Kidney epithelial cell (primary cell): ENCODE measurements at places on chromosomes 7 and 10. TPM values are rescaled to one million over a fixed set of nuclear protein-coding genes. Genes with fewer than 3 reads are reported as not detected.

- no peak for DNase-seq
These were observed 212.1 kb downstream of the GFRA1 start for GRCh38 chr10:116060864-116061263.

Gene CALCR
- not detected in 2 replicates for total RNA-seq

DNA sequence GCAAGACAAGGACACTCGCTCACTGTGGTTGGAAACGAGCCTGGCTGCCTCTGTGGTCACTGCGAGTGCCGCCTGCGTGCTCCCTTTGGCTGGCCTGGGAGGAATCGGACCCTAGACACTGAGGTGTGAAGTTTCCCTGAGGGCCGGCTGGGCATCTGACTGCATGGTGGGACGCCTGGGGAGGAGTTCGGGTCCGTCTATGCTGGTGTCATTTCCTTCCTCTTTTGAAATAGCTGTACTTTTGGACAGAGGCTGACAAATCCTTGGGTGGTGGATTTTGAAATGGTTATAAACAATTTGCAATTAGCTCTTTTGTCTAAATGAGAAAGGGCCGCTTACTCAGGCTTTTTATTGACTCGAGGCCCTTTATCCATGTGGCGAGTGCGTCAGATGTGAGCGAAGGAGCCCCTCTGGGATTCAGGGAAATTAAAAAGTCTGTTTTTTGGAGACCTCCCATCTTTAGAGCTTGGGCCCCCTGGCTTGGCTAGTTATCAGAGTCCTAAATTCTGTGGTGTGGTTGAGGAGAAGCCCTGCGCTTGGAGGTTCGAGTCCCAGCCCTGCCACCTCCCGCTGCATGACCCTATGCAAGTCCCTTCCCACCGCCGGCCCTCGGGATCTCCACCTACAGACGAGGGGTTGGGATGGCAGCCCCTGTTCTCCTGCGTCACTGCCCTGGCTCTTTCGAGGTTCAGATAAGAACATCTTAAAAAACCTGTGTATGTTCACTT, 147.1 kb downstream of the RGS10 start:
- DNase-seq = no peak

DNA sequence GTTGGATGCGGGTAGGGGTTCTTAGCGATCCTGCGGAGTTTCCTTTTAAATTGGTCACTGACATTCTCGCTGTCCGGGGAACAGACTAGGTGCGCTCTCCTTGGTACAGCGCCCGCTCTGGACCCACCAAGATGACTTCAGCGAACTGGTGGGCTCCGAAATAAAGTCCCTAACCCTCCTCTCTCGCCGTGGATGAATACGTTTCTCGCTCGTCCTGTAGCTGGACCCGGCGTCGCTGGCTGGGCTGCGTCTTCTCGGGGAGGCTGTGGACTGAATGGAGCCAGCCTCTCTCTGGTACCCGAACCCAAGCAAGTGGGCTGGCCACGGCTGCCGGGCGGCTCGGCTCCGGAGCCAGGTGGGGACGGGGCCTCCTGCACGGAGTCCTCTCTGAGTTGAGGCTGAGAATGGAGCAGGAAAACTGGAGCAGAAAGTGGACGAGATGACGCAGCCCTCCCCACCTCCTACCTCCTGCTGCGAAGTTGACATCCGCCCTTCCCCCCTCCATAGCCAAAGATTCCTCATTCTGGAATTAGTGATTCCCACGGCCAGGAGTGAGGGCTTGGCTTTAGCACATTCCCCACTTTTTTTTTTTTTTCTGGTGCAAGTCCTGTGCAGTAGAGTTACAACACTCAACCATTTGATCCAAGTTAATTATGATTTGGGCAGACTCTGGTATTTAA, 1.5 kb downstream of the UNC5B start:
- no peak for DNase-seq

Gene ADAMTS14
- 1.3 and 1.6 TPM in 2 replicates for total RNA-seq

Gene PAPOLB
- 0.13 and 0.14 TPM in 2 replicates for total RNA-seq

DNA sequence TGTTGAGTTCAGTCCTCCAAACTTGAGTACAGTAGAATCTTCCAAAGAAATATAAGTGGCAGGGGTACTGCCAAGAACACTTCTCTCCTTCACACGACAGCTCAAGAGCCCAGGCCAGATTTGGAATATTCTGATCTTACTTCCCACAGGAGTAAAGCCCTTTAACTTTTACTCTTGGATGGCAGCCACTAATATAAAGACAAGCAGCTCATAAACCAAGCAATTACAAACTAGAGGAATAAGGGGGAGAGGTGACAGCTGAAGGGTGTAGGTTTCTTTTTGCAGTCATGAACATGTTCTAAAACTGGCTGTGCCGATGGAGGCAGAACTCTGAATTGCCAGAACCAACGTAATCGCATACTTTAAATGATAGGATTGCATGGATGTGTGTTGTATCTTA, 74.8 kb downstream of the SVIL start:
- no peak for DNase-seq

DNA sequence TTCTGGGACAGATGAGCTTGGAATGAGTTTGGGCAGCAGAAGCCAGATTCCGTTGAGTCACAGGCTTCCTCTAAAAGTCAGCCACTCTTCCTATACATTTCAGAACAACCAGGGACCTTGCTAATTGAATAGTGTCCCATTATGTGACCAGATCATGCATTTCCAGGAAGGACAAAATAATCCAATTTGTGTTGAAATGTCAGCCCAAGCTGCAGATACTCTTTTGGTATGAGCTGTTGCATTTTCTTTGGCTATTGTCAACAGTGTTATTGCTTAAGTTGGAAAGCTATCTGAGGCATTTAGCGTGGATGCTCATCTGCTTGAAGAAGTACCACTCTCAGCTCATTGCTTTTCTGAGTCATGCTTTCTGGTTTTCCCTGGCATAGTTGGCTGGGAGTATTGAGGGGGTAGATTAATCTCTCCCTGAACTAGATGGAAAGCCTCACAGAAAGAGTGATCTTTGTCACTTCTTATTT, 223.7 kb upstream of the HABP2 start:
- peak; percentile 32 for DNase-seq

GRCh38 chr7:141737118-141737835, 881 bp upstream of the SSBP1 start:
- no peak for DNase-seq

- no peak for DNase-seq
These were observed 38.1 kb upstream of the SEPTIN7 start for GRCh38 chr7:35762781-35763180.

Gene ZPBP
- total RNA-seq = 0.13 TPM in 1 of 2 replicates, not detected in the other

- DNase-seq = peak; percentile 87
These were observed 31.5 kb upstream of the SMNDC1 start for GRCh38 chr10:110336111-110336721.

Gene CALY
- 0.96 TPM in 1 of 2 replicates, not detected in the other for total RNA-seq

GRCh38 chr7:35735396-35735795, 40.5 kb upstream of the HERPUD2 start:
- no peak for DNase-seq

Gene ANKRD30A
- not detected in 2 replicates for total RNA-seq

DNA sequence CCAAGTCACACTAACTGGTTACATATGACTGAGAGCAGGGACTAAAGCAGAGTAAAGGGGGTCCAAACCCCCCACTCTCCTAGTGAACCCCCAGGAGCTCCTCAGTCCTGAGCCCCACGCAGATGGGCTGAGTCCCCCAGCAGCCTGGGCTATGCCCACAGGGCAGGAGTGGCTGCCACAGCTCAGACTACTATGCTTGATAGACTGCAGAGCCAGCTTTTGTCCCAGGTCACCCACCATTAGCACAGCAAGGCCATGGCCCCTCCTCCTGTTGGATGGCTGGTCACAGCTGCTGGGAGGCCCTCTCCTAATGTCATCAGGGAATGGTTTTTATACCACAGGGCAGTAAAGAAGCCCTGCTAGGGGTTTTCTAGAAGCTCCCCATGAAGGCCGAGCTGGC, 46.3 kb upstream of the FGFR2 start:
- no peak for DNase-seq

Gene TACR2
- total RNA-seq = 0.27 TPM in 1 of 2 replicates, not detected in the other

DNA sequence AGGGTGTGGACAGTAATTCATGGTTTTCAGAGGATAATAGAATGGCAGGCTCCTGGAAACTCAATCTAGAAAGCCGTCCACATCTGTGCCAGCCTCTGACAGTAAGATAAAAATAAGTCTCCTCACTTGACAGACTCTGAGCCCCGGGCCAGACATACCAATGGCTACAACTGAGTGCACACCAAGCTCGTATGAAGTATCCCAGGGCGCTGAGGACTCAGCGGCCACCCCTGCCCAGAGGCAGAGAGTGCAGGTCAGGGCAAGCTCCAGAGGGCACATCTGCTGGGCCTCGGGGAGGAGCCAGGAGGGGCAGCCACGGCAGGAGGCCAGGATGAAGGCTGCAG, 262.8 kb upstream of the TCERG1L start:
- DNase-seq = no peak

Gene TAS2R5
- 0.46 and 3.7 TPM in 2 replicates for total RNA-seq

DNA sequence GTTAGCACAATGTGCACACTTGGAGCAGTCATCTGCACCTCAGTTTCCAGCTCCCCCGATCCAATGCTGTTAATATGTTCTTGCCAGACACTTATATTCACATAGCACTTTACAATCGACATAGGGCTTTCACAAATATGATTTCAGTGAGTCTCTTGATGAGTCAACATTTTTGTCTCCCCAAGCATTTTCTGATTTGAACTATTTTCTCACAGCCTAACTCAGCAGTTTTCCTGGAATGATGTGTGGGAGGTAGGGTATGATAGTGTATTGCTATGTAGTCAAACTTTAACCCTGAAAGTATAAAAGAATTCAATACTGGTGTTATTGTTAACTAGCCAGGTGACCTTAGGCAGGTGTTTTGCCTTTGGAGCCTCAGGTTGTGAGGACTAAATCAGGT, 82.5 kb upstream of the LRGUK start:
- no peak for DNase-seq

DNA sequence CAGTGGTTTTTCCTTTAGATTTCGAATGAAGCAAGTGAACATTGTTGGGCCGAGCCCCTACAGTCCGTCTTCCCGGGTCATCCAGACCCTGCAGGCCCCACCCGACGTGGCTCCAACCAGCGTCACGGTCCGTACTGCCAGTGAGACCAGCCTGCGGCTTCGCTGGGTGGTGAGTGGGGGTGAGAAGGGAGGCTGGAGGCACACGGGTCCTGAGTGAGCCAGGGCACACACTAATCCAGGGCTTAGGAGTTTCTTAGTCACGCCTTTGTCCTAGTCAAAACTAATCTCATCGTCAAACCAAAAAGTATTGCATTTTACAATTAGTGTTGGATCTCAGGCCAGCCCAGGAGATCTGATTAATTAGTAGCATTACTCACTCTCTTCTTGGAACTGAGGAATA, 568.8 kb upstream of the FOXK1 start:
- no peak for DNase-seq

GRCh38 chr7:81560708-81561107, 209.1 kb downstream of the HGF start:
- no peak for DNase-seq

Gene LBX1
- total RNA-seq = not detected in 2 replicates

- DNase-seq = no peak
These were observed 5.1 kb downstream of the RASGEF1A start for GRCh38 chr10:43261578-43262396.

Gene HOXA7
- 28.8 and 34.2 TPM in 2 replicates for total RNA-seq

Gene GIMAP2
- total RNA-seq = 0.48 and 0.54 TPM in 2 replicates

- DNase-seq = no peak
These were observed 458.6 kb downstream of the INHBA start for GRCh38 chr7:41244246-41244645.

DNA sequence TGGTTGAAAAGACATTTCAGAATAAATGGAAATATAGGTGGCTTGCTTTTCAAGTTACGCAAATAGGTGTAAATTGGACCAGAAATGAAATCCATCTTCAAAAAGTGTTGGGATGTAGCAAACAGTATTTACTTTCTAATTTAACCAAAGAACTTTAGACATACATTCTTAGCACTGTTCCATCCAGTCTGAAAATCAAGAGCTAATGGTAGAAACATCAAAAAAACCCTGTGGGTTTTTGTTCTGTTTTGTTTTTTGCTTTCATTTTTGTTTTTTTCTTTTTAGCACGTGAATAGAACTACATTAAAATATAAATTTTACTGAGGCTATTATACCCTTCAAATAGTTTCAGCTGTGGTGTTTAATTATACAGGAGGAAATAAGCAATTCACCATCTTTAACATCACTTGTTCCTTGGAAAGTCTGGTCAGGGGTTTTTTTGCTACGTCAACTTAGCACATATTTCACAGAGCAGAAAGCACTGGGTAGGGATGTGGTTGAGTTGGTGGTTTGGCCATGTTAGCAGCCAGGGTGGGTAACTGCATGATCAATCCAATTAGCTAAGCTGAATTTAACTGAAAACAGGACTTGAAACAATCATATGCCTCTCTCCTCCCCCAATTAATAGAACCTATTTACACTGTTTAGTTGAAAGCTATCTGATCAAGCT, 275.4 kb upstream of the PFKP start:
- no peak for DNase-seq

Gene INMT
- not detected in 2 replicates for total RNA-seq

Gene SYT15B
- 0.21 and 0.82 TPM in 2 replicates for total RNA-seq

GRCh38 chr7:154096-154799, 38.1 kb upstream of the FAM20C start:
- no peak for DNase-seq
